ENCODE measurements at places on chromosomes 16 and 17.

- peak; percentile 45 for DNase-seq
Observed at GRCh38 chr17:67435122-67435521, 58.0 kb downstream of the PITPNC1 start.

GRCh38 chr17:40106760-40107521 is 6.6 kb upstream of the NR1D1 start:
- peak; percentile 43 for DNase-seq

DNA sequence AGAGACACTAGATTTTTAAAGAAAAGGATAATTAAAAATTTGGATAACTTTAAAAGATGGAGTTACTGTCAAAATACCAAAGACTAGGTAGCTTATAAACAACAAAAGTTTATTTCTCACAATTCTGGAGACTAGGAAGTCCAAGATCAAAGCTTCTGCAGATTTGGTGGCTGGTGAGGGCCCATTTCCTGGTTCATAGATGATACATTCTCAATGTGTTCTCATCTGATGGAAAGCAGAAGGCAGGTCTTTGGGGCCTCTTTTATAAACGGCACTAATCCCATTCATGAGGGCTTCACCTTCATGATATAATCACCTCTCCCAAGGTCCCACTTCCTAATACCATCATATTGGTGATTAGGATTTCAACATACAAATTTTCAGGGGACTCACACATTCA is 33.7 kb downstream of the NLK start:
- no peak for DNase-seq

GRCh38 chr17:40025991-40026815 is 11.0 kb downstream of the CSF3 start:
- no peak for DNase-seq

DNA sequence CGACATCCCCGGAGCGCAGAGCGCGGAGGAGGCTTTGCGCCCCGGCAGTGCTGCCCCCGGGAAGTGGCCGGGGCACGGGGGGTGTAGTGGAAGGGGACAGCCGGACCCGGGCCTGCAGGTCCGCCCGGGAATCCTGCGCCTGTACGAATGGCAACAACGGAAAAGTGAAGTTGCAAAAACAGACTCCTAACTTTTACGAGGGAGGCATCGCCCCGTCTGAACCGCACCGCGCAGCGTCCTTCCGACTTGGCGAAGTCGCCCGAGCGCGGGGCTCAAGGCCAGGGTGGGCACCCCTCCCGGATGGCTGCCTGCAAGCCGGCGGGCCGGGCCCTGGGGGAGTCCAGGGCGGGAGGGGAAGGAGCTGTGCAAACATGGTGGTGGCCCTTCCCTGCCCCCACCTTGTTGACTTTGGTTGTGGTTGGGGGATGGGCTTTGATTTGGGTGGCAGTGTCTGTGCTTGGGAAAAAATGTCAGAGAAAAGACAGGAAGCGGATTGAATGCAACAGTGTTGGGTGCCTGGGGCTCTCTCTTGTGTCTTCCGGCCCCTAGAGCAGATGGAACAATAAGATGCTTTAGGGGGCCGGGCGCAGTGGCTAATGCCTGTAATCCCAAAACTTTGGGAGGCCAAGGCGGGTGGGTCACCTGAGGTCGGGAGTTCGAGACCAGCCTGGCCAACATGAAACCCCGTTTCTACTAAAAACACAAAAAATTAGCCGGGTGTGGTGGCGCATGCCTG is 675 bp downstream of the RNF213 start:
- peak; percentile 52 for DNase-seq

DNA sequence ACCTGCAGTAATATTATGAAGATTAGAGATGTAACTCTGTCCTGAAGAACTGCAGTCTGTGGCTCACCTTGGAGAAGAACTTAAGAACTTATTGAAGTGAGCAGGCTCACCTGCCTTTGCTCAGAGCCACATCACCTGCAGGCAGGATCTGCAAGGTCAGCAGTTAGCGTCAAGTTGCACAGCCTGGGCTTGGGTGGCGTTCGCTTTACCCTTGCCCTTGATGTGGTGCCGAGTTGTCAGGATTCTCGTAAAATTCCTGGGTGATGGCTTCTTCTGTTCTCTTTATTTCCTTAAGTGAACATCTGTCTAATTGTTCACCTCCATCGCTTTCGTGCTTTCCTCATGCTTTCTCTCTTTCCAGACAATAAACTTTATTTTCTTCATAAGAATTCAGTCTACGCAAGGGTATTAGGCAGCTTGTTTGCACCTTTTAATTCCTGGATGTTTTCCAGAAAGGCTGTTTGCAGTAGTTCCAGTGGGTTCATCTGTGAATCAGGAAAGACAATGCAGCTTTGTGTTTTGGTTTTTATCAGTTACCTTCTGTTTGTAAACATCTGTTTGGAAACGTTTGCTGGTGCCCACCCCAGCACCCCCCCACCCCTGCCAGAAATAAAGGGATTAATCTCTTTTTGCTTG is 254.3 kb downstream of the WWOX start:
- no peak for DNase-seq

- DNase-seq, result peak; percentile 46
Observed at GRCh38 chr17:67518876-67519275, 141.8 kb downstream of the PITPNC1 start.

DNA sequence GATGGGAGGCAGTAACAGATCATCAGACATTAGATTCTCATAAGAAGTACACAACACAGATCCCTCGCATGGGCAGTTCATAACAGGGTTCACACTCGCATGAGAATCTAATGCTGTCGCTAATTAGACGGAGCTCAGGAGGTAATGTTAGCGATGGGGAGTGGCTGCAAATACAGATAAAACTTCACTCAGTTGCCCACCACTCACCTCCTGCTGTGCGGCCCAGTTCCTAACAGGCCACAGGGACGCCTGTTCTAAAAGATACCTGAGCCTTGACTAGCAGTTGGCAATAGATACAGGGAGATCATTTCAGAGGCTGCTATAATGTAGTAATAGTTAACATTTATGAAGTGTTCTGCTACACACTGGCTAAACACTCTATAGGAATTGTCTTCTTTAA is 4.9 kb downstream of the PTRH2 start:
- no peak for DNase-seq

DNA sequence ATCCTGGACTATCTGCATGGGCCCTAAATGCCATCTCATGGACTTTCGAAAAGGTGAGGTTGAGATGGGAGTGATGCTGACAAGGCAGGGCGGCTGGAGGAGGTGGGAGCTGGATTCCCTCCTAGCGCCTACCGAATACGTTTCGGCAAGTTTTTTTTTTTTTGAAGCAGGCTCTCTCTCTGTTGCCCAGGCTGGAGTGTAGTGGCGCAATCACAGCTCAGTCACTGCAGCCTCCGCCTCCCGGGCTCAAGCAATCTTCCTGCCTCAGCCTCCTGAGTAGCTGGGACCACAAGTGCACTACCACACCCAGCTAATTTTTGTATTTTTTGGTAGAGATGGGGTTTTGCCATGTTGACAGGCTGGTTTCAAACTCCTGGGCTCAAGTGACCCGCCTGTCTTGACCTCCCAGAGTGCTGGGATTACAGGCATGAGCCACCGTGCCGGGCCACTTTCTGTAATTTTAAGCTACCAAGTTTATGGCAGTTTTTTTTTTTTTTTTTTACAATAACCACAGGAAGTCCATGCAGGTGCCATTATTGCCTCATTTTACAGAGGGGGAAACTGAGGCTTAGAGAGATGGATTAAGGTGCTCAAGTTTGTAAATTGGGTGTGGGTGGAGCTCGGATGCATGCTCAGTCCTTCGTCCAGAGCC is 246.4 kb downstream of the PRKCA start:
- peak; percentile 55 for DNase-seq

GRCh38 chr17:82734987-82735866 is at the start of gene FN3K:
TSS of gene FN3K (plus strand) at chr17:82735615. CDS start at chr17:82735637, 22 bp downstream.
- DNase-seq, result peak; percentile 46

- DNase-seq, result no peak
Observed at GRCh38 chr17:57674894-57675293, 70.2 kb downstream of the CCDC182 start.
